ENCODE measurements at places on chromosomes 7 and 10.

- no peak for DNase-seq
Observed at GRCh38 chr7:97016381-97017191, 8.0 kb downstream of the DLX5 start.

DNA sequence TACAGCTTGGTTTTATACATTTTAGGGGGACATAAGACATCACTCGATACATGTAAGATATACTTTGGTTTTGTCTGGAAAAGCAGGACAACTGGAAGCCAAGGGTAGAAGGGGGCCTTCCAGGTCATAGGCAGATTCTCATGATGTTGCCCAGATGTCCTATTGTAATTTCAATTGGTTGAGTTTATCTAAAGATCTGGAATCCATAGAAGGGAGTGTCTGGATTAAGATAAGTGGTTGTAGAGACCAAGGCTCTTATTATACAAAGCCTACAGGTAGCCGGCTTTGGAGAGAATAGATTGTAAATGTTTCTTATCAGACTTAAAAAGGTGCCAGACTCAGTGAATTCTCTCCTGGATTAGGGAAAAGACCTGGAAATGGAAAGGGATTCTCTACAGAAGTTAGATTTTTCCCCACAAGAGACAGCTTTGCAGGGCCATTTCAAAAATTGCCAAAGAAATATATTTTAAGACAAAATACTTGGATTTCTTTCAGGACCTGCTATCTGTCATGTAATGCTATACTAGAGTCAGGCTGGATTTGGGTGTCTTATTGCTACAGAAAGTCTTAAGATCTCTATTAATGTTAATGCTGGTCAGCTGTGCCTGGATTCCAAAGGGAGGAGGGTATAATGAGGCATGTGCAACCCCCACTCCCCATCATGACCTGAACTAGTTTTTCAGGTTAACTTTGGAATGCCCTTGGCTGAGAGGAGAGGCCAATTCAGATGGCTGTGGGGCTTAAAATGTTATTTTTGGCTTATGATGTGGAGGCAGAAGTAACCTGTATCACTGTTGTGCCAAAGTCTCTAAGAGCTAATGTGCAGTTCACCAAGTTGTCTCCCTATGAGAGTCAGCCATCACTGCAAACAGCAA is 511.1 kb upstream of the C7orf33 start:
- no peak for DNase-seq

DNA sequence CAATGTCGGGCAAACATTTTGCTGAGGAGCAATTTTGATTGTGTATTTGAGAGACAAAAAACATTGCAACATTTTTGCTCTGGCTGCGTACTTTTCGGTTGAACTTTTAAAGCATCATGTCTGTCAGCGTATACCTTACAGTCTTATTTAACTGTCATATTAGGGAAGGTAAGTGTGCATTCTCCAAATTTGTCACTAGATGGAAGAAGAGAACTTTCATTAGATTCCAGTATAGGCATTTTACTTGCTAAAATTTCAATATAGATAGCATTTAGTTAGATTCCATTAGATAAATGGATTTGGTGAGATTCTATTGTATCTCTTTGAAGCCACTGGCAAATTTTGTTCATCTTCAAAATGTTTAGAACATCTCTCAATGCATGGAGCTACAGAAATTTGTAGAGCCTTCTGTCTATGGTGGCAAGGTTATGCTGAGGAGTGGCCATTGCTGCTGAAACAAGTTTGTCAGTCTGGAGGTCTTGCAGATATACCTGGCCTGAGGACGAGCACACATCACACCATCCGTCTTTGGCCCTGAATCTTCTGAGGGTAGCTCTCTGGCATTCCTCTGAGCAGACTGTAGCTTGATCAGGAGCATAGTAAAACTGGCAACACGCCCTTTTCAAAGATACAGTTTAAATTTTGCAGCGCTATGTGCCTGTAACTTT is 437.5 kb upstream of the MBL2 start:
- no peak for DNase-seq

- no peak for DNase-seq
Observed at GRCh38 chr10:19918794-19919193, 102.6 kb downstream of the PLXDC2 start.

DNA sequence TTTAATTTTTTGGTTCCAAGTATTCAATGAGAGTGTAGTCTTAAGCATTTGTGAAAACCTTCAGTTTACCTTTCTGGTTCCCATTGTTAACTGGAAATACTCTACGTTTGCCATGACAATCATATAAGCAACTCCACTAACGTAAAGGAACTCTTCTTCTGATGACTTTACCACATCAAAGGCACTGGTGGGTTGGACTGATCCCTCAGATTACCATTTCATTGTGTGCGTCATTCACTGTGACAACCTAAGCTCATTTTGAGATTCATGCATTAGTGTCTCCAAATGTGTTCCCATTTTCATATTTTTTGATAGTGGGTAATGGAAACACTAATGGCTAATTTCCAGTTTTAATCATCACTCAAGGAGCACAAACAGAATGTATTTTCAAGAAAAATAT is 119.9 kb upstream of the COL1A2 start:
- DNase-seq: no peak

DNA sequence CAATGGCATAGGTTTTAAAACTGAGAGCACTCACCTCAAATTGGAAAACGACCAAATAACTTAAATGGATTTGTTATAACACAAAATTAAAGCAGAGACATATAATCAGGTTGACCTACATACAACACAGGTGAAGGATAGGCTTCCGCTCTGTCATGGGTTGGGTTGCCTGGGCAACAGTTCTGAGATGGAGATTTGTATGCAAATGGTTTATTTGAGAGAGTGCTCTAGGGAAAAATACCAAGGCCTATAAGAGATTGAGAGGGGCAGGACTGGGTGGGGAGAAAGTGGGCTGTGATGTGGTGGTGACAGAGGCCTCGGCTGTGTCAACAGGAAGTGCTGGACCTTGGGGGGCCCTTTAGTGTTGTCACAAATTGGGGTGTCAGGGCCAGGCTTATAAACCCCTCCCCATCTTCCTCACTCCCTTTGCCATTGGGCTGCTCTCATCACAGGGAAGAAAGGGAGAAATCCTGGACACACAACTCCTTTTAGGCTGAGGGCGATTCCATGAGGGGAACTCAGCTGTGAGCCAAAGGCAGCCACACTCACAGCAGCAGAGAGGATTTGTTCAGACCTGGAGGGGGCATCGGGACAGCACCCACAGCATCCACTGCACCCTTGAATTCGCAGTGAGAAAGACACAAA is 105.4 kb upstream of the LYZL1 start:
- DNase-seq: no peak

DNA sequence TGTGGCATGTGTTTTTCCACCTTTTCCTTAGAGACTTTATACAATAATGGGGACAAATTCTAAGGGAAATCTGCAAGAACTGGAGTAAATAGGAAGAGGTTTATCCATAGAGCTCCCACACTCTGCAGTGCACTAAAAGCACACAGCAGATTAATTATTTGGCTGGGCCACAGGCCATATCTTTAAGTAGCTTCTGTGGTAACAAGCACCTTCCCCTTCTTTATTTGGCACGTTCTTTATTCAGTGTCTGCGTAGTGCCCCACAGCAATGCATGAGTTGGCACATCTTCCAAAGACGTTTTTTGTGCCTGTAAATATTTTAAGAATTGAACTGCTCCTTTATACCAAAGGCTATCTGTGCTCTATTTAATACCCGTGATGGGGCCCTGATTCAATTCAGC is 104.9 kb upstream of the MBL2 start:
- no peak for DNase-seq

DNA sequence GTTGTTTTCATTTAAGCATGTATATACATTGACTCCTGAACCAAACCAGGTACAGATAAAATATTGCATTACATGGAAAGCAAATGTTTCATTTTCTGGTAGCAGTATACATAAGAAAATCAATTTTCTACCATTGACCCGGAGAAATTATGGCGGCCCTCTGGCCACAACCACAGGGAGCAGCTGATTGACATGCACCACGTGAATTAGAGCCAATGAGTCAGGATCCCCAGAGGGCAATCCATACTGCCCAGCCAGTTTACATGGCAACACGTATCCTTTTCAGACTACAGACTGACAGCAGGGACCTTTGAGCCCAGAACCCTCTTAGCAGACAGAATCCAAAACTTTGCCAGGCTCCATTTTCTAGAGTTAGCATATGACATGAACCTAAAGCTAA is 272.2 kb upstream of the NEBL start:
- DNase-seq: no peak

GRCh38 chr10:58514111-58514770 is 1.6 kb downstream of the BICC1 start:
- DNase-seq: no peak

- DNase-seq: no peak
Observed at GRCh38 chr7:41029072-41029499, 673.8 kb downstream of the INHBA start.
